H7 (cell line): ENCODE measurements at places on chromosomes 13 and 19.

- peak; percentile 96 for DNase-seq
Observed at GRCh38 chr19:55319785-55320184, 5.4 kb downstream of the TMEM150B start.

GRCh38 chr19:46886546-46887239 lies 25.9 kb downstream of the ARHGAP35 start:
- DNase-seq = no peak

- DNase-seq = peak; percentile 97
Observed at GRCh38 chr19:29873024-29873800, 61.4 kb downstream of the CCNE1 start.

- DNase-seq = peak; percentile 54
Observed at GRCh38 chr19:11159598-11160439, 4.2 kb upstream of the SPC24 start.

GRCh38 chr13:50919277-50919676 lies 9.7 kb downstream of the RNASEH2B start:
- no peak for DNase-seq
